ENCODE measurements at places on chromosomes 6 and 20.

DNA sequence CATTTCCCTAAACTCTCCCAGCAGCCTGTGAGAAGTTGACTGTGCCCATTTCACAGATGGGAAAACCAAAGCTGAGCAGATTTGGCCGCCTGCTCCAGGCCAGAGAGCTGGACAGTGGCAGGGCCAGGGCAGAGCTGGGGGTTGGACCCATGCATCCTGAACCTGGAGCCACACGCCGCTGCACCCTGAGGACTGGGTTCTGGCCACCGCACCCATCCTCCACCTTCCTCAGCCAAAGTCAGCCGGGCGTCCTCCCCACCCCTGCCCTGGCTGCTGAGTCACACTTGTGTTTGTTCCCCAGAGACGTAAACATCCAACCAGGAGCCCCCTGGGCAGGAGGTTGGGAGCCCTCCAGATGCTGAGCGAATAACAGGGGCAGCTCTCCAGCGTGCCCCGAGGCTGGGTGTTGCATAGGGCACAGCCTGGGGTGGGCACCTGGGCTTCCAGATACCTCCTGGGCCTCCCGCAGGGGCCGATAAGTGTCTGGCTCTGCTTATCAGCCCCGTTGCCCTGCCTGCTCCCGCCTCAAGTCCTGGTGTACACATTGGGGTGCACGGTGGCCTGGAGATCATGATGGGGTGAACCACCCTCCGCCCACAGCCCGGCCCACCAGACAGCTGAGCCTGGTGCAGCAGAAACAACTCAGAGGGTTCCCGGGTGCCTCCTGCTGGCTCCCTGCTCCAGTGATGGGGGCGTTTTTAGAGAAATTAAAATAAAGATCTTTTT, 23.8 kb downstream of the RBM38 start:
- no peak for DNase-seq

DNA sequence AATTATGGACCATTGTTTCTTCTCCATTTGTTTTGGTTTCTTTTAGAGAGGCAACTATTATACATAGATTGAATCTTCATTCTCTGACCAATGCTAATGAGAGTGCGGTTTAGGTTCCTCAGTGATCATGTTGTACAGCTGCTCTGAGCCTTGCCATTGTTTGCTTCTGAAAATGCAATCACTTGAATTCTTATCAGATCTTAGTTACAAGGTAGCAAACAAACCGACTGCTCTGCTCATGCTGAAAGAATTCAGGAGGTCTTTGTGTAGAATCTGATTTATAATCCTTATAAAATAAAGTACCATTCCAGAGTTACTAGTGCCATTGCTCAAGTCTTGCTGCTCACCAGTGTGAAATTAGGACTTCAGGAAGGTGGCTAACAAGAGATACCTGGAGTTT, 569.1 kb upstream of the ID4 start:
- no peak for DNase-seq

- DNase-seq = no peak
Observed at GRCh38 chr6:33712914-33713313, 1.4 kb upstream of the UQCC2 start.

DNA sequence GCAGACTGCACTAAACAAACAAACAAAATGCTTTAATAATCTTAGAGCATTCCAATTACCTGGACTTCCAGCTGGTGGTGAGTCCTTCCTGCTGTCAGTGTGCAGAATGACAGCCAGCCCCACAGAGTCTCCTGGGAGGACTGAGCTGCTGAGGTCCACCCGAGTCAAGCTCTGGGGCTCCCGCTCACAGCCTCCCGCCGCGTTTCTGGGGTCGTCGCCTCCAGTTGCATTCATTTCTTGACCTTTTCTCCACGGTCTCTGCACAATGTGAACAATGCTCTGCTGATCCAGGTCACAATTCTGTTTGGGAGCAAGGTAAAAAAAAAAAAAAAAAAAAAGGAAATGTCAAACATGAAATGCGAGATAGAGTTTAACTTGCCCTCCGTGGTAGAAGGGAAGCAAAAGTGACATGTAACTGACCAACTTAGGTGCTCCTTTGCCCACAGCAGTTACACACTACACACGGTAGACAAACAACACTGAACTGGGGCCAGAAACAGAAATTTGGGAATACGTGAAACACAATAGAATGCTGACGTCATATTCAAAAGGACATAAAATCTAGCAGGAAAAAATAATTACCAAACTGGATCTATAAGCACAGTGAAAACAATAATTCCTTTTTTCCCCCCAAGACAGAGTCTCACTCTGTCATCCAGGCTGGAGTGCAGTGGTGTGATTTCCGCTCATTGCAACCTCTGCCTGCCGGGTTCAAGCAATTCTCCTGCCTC, 464.9 kb downstream of the PRKN start:
- no peak for DNase-seq

- DNase-seq = peak; percentile 69
Observed at GRCh38 chr6:43703512-43704429, 16.2 kb upstream of the MRPS18A start.

DNA sequence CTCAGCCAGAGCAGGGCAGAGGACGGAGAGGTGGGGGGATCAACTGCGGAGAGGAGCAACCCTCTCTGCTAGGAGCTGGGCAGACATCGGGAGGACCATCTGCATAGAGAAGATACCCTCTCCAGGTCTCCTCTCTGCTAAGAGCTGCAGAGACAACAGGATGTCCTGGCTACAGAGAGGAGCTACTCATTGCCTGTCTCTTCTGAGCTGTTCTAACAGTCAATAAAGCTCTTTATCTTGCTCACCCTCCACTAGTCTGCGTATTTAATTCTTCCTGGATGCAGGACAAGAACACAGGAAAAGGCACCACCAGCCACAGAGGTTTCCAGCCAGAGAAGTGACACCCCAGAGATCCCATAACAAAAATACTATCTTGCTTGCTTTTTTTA, 871.1 kb upstream of the GJE1 start:
- no peak for DNase-seq

DNA sequence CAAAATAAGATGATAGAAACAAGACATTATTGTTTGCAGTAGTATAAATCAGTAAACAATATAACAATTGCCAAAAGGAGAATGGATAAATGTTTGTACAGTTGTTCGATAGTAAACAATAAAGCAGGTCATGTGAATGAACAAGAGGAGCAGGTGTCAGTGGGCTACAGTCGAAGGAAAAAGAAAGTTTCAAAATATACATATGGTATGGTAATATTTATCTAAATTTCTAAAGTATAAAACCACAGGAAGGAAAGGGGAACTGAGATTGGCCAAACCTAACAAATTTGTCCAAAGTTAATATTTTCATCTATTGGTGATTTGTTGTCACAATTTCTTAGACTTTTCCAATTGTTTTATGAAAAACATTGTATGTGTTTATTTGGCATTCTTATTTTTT, 110.9 kb downstream of the SH3BGRL2 start:
- DNase-seq = no peak

DNA sequence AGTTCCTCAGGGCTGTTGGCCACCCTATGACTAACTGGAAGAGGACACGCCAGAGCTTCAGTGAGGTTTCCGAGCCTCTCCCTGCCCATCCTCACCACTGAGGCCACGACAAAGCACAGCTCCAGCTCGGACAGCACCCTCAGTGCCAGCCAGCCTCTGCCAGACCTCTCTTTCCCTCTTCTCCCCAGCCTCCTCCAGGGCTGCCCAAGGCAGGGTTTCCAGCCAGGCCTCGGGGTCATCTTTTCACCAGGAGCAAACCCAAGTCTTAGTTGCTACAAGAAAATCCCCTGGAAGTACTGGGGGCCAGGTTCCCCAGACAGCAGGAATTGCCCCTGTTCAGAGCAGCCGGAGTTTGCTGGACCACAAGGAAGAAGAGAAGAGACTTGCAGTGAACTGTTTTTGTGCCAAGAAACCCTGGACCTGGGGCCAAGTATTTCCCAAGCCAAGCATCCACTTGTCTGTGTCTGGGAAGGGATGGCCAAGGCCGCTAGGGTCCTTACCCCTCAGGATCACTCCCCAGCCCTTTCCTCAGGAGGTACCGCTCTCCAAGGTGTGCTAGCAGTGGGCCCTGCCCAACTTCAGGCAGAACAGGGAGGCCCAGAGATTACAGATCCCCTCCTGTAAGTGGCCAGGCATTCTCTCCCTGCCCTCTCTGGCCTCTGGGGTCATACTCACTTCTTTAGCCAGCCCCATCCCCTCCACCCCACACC, 41.6 kb downstream of the PLAGL2 start:
- DNase-seq = no peak

DNA sequence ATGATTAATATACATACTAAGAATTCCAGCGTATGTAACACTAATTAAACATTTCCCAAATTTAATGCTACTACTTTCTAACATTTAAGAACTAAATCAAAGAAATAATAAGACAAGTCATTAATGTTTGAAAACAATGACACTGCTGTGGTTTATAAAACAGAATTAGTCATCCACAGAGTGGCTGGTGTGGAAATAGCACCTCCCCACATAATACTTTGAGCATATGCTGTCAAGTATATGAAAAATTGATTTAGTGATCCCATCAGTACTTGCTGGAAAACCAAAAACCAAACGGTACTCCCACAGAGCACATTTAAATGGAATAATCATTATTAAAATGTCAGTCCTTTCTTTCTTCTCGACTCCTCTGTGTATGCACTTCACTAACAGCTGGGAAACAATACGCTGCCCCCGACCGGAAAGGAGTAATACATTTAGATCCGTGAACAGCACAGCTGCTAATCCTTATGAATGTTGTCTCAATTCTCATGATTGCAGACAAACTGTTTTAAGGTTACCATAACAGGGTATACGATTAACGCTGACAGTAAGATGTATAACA, 78.4 kb downstream of the PREP start:
- DNase-seq = no peak

DNA sequence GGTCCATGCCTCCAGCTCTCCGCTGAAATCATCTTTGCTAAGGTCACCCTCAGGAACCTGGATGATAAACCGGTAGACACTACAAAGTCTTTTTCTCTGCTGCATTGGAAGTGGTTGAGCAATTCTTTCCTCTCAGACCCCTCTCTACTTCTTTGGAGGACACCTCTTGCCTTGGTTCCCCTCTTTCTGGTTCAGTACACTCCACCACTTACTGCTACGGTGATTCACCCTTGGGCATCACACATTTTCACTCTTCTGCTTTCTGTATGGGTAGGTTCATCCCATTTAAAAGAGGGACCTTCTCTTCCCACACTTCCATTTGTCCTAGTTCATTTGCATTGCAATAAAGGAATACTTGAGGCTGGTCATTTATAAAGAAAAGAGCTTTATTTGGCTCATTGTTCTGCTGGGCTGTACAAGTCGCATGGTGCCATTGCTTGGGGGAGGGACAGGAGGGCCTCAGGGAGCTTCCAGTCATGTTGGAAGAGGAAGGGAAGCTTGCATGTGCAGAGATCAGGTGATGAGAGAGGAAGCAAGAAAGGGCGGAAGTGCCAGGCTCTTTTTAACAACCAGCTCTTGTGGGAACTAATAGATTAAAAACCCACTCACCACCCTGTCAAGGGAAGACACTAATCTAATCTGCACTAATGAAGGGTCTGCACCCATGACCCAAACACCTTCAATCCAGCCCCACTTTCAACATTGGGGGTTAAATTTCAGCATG, 149.7 kb upstream of the TMEM170B start:
- peak; percentile 47 for DNase-seq

- DNase-seq = no peak
Observed at GRCh38 chr6:137623293-137623692, 129.1 kb upstream of the OLIG3 start.

DNA sequence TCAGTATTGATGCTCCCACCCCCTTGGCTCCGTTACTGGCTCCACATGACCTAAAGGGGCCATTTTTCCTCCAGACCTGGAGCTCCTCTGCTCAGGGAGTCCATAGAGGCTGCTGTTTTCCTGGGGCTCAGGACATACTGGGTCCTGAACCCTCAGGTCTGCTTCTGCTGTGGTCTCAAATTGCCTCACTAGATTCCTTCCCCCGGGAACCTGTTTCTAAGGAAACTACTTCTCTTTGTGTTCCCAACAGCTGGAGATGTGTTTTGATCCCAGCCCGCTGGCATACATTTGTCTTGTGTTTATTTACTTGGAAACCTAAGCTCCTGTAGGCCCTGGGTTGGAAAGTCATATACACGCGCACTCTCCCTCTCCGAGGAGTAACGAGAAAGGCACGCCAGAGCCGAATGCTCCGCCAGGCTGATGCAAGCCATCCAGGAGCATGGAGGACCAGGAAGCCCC, 222.8 kb downstream of the UST start:
- DNase-seq = no peak

GRCh38 chr20:16267526-16267925, 305.7 kb downstream of the KIF16B start:
- DNase-seq = no peak

DNA sequence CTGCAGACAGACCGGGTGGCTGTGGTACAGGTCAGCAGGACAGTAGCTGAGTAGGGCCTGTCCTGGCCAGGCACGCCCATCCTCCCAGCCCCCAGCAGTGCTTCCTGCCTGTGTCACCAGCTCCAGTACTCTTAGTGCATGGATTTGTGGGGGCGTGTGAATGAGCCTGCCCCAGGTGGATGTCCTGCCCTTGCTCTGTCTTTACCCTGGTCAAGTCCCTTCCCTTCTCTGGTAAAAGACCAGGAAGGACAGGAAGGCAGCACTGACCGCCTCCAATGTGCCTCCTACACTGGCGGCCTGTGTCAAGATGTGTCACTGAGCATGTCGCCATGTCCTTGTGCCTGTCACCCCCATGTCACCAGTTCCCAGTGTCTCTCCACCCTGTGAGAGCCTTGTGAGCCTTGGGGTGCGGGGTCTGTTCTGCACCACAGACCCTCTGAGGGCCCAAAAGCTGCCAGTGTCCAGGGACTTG, 11.9 kb downstream of the TEAD3 start:
- no peak for DNase-seq

- DNase-seq = no peak
Observed at GRCh38 chr20:51193066-51193772, 170.3 kb upstream of the KCNG1 start.

GRCh38 chr6:120899932-120900331, 434.3 kb downstream of the TBC1D32 start:
- no peak for DNase-seq

DNA sequence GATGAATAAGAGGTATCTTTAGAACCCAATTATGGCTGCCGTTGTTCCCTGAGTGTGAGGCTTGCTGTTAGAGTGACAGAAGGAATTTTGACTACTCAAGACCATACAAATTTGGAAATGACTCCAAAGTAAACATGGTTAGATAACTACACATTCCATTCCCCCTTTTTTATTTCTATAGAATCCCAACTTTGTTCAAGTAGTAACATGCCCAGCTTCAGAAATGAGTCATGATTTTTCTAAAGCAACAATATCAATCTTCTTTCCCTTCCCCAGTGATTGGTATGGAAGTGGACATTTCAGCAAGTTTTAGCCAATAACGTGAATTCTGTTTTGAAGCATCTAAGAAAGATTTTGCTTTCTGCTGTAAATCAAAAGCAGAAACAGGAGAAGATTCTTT, 37.8 kb downstream of the HCRTR2 start:
- DNase-seq = no peak

- no peak for DNase-seq
Observed at GRCh38 chr20:58459058-58459750, 56.0 kb downstream of the APCDD1L start.

GRCh38 chr20:5356941-5357340, 40.2 kb upstream of the PROKR2 start:
- DNase-seq = no peak

- DNase-seq = no peak
Observed at GRCh38 chr6:2109796-2110195, 135.6 kb downstream of the GMDS start.

GRCh38 chr6:151154418-151154817, 85.3 kb upstream of the AKAP12 start:
- no peak for DNase-seq

GRCh38 chr20:21615617-21616080, 89.8 kb upstream of the PAX1 start:
- DNase-seq = peak; percentile 51

GRCh38 chr6:98937351-98937750, 10.4 kb downstream of the FBXL4 start:
- no peak for DNase-seq

All from germinal center (tissue), 1 donor.